T-helper 9 cell (primary cell): ENCODE measurements at places on chromosomes 13 and 19.

DNA sequence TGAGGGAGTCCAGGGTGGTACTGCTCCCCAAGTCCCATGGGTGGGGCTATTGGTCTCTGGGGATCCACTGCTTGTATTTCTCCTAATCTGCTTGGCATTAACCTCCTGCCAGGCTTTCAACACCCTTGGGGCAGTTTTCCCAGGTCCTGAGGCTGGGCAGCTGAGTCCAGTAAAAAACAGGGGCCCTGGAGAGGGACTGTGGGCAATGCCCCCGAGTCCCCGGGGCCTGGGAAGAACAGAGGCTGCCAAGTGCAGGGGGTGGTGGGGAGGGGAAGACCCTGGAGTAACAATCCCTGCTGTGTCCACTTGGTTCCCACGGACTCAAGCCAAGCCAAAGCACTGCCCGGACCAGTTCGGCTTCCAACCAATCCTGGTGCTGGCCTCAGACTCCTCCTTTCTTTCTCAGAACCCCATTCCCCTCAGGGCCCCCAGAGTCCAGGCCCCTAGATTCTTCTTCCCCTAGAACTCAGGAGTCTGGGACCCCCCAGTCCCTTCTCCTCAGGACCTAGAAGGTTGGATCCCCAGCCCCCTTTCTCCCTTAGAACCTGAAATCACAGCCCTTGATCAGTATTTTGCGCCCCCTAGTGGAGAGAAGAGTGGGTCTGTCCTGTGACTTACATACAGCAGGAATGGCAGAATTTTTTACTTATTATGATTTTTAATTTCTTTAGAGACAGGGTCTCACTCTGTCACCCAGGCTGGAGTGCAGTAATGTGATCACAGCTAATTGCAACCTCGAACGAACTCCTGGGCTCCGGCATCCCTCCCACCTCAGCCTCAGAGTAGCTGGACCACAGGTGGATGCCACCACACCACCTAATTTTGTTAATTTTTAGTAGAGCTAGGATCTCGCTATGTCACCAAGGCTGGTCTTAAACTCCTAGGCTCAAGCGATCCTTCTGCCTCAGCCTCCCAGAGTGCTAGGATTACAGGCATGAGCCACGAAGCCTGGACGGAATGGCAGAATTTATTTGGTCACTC lies 3.7 kb upstream of the CLPTM1 start:
- peak; percentile 51 for DNase-seq

DNA sequence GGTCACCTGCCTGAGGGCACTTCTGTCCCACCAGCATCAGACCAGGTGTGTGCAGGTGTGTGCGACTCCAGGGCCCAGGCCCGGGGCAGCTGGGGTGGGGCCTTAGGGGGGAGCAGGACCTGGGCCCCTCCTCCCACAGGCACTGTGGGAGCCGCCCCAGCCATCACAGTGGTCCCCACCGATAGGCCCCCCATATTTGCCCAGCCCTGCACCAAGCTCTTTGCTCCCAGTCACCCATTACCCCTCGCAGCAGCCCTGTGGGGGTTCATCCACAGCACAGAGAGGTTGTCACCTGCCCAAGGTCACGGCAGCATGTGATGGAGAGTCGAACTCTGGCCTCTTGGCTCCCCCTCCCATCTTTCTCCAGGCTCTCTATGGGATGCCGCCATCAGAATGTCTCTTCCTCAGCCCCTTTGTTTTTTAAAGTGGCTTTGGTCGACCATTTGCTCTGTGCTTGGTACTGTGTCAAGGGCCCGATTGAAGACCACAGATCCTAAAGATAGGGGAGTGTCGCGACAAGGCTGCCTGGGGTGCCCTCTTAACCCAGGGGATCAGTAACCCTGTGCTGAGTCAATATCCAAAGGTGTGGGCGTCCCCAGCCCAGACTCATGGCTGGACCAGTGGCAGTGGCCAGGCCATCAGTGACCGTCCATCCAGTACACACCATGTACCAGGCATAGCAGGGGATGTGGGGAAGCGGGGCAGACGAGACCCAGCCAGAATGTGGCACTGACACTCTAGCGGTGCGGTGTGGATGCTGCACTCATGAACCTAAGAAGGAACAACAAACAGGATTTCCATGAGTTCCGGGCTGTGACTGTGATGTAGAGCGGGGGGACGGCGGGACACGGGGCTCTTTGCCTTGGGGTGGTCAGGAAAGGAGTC lies 28.3 kb upstream of the NCCRP1 start:
- no peak for DNase-seq

DNA sequence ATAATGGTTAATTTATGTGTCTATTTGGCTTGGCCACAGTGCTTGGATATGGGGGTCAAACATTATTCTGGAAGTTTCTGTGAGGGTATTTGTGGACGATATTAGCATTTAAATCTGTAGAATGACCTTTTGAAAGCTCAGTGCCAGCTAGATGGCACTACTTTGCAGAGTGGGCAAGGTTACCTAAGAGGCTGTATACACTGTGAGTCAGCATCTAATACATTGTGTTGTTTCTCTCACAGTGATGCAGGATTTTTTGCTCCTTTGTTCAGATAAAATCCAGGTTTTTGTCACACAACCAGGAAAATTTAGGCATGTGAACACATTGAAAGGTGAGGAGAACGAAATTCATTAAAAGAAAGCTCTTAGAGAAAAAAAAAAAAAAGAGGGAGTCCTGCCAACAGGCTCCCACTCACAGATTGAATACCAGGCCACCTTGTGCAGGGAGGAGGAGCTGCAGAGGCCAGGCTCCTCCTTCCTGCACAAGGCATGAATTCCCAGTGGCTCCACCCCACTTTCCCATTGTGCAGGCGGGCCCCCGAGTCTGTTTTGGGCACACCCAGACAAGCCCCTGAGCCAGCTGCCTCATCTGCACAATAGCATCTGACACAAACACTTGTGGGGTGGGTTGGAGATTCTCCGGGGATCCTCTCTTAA lies 551.0 kb upstream of the ATXN8OS start:
- no peak for DNase-seq

- DNase-seq, result no peak
Measured at GRCh38 chr13:91278888-91279287, 68.6 kb upstream of the MIR17HG start.

- DNase-seq, result no peak
Measured at GRCh38 chr13:101785858-101786257, 333.4 kb downstream of the ITGBL1 start.

- no peak for DNase-seq
Measured at GRCh38 chr13:92355213-92355612, 871.4 kb upstream of the GPC6 start.

- no peak for DNase-seq
Measured at GRCh38 chr13:36973621-36974295, 25.4 kb downstream of the ALG5 start.

DNA sequence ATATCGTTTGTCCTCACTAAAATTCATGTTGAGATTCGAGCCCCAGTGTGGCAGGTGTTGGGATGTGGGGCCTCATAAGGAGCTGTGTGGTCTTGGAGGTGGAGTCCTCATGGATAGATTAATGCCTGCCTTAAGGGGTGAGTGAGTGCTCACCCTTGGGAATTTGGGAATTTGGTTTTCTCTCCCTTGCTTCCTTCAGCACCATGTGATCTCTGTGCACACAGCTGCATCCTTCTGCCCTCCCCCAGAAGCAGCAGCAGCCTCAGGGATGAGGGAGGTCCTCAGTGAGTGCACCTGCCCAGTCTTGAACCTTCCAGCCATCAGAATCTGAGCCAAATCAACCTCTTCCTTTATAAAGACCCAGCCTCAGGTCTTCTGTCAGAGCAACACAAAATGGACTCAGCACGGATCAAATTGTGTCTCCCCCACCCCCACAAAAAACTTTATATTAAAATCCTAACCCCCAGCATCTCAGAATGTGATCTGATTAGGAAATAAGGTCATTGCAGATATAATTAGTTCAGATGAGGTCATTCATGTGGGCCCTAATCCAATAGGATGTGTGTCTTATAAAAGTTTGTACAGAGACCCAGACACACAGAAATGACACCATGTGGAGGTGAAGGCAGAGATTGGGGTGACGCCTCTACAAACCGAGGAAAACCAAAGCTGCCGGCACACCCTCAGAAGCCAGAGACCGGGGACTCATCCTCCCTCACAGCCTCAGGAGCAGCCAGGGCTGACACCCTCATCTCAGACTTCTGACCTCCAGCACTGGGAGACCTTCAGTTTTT lies 12.9 kb downstream of the CYTH2 start:
- no peak for DNase-seq

DNA sequence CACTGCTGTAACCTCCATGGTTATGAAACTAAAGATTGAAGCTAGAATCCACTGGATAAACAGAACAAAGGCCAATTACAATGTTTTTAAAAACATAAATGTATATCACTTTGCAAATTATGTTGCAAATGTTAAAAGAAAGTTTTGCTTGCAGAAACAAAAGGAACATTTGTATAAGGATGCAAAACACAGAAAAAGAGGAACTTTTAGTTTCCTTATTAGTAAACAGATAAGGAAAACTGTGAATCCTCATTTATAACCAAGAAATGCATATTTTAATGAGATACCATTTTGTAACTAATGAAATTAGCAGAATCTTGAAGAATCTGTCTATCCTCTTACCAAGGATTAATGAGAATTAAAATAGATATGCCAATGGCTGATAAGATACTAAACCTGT lies 32.3 kb downstream of the LPAR6 start:
- no peak for DNase-seq

GRCh38 chr13:47085346-47085745 lies 188.5 kb upstream of the HTR2A start:
- no peak for DNase-seq

- DNase-seq, result no peak
Measured at GRCh38 chr19:55704494-55705245, 29.6 kb downstream of the EPN1 start.

DNA sequence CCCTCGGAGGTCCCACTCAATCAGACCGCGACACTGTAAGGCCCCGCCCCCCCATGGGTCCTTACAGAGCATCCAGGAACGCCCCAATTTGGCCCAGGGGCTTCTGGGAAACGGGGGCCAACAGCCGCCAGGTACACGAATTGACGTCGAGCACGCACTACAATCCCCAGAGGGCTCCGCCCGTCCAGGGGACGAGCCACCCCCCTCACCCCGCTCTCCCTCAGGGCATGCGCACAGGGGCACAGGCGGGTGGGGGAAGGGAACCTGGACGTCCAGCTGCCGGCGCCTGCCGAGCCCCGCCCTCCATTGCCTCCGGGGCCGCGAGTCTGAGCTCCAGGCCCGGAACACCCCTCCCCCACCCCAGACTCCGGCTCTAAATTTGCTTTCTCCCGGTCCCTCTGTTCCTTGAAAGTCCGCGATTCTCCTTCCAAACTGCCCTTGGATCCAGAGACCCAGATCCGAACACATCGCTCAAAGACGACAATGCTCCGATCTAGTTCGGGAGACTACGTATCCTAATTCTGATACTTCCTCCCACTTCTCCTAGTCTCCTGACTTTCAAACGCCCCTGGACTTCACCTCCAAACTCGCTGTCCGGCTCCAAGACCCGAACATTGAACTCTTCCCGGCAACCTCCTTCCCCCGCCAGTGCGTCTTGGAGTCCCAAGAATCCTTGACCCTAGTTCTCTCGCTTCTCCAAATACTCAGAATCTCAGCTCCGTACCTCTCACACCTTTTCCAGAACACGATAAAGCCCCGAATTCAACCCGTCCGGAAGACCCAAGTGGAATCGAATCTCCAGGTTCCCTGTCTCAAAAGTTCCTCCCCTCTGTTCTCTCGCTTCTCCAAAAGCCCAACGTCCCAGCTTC lies 770 bp downstream of the SERTAD3 start:
- peak; percentile 99 for DNase-seq

DNA sequence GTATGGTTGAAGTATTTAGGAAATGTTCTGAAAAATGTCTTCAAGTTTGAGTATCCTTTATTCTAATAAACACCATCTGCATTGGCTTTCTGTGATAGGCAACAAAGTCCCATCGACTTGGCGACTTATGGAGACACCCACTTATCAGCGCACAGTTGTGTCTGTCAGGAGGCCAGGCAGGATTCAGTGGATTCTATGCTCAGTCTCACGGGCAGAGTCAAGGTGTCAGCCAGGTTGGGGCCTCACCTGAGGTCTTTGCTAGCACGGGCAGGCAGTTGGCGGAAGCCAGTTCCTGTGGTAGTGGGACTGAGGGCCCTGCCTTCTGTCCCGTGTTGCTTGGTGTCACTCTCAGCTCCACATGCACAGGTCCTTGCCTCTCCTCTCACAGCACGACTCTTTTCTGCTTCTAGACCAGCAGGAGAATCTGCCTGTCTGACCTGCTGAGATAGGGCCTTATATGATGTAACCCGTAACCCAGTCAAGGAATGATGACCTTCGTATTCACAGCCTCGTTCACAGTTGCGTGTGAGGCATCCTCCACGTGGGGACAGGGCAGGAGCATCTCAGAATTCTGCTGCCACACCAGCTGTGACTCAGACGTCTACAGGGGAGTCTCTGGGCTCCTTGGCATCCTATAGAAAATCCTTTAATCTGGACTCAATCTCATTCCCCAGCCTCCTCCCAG lies 10.0 kb downstream of the CUL4A start:
- no peak for DNase-seq

- DNase-seq, result no peak
Measured at GRCh38 chr13:65133094-65133493, 2097.0 kb downstream of the PCDH9 start.

DNA sequence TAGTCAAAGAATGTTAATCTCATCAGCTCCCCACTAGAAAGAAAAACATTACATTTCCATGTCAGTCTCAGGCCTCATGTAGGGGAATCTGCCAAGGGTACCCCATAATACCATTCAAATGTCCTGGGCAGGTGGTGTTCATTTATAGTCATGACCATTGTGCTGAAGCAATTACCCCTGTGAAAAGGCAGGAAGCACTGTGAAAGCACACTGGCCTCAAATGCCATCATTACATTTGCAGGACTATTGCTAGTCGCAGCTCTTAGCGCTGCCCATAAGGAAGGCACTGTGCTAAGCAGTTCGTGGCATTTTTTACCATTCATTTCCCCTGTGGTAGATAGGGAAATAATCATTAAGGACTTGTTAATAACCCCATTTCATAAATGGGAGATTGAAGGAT lies 109.0 kb downstream of the LHFPL6 start:
- no peak for DNase-seq

DNA sequence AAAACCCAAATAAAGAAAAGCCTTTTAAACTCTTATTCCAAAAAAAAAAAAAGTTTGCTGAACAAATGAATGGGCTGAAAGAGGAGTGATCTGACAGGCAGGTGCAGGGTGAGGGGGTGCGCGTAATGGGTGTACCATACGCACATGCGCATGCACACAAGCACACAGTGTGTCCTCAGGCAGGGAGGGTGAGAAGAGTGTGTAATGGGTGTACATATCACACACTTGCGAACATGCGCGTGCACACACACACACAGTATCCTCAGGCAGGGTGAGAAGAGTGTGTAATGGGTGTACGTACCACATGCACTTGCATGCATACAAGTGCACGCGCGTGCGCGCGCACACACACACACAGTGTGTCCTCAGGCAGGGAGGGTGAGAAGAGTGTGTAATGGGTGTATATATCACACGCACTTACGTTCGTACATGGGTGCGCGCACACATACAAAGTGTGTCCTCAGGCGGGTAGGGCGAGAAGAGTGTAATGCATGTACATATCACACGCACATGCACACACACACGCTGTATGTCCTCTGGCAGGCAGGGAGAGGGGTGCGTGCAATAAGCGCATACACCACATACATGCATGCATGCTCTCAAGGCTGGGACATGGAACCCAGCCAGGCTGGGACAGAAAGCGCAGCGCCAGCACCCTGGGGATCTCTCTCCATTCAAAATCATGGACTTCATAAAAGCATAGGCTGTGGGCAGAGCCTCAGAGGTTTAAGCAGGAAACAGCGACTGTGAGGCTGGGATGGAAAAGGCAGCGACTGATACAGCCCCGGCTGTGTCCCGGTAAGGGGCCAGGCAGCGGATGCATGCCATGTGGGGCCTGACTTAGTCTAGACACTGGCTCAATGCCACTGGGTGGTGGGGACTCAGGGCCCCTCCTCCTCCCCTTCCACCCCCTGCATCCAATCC lies 70.4 kb downstream of the CEBPG start:
- no peak for DNase-seq
